ENCODE measurements at places on chromosomes 5 and 9. TPM values are rescaled to one million over a fixed set of nuclear protein-coding genes. Genes with fewer than 3 reads are reported as not detected.

CRHBP gene
- total RNA-seq: 1.4 TPM

ZDHHC12 gene
- 6.3 TPM for total RNA-seq

PCDHGC5 gene
- total RNA-seq: 3.7 TPM

DNA sequence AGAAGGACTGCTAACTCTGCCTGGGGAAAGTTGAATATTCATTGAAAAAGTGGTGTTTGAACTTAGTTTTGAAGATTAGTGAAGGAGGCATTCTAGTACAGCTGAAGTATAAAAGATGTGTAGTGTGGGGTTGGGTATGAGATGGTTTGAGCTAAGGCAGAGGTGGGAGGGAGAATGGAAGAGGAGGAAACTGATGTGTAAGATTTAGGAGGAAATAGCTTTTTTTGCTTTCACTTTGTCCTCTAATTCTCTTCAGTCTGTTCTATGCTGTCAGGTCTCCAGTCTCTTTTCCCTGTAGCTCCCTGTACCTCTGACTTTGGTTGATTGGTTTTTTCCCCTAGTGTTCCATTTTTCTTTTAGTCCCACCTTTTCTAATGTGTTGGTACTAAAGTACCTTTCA, 9.0 kb downstream of the CREBRF start:
- DNase-seq: no peak

DNA sequence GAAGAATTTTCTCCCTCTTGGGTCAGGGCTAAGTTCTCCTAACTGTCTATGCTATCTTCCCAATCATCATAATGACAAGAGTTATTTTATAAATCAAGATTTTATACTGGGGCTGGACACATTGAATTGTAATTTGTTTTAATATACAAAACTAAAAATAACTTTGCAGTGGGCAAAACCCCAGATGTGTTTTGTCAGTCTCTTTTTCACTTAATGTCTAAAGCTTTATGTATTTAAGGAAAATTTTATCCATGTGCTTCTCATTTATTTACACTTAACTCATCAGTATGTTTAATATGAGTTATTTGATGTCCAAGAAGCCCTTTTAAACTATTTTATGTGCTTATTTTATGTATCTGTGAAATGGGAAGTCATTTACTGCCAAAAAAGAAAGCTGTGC, 362.8 kb upstream of the ADAMTSL1 start:
- DNase-seq: no peak

- DNase-seq: no peak
These were observed 129.0 kb downstream of the DAB2IP start for GRCh38 chr9:121780177-121781040.

FAXDC2 gene
- total RNA-seq: 28.2 TPM

GRCh38 chr9:84339503-84339902, 1.1 kb downstream of the SLC28A3 start:
- DNase-seq: no peak

PCDHGB4 gene
- total RNA-seq: 11.7 TPM

SPARC gene
- total RNA-seq: 5,536 TPM

- no peak for DNase-seq
These were observed 148.8 kb upstream of the ADAMTSL1 start for GRCh38 chr9:18324928-18325745.

OLFM1 gene
- 21.8 TPM for total RNA-seq

LMNB1 gene
- total RNA-seq: 49.1 TPM

GRCh38 chr9:11233696-11234095, 620.9 kb upstream of the PTPRD start:
- no peak for DNase-seq

ICE1 gene
- total RNA-seq: 50.2 TPM

PITX1 gene
- 50.1 TPM for total RNA-seq

ASS1 gene
- 59.5 TPM for total RNA-seq

AHRR gene
- total RNA-seq: 6.7 TPM

IL4 gene
- not detected for total RNA-seq

- DNase-seq: no peak
These were observed 24.1 kb upstream of the TRAF1 start for GRCh38 chr9:120950421-120951388.

DNA sequence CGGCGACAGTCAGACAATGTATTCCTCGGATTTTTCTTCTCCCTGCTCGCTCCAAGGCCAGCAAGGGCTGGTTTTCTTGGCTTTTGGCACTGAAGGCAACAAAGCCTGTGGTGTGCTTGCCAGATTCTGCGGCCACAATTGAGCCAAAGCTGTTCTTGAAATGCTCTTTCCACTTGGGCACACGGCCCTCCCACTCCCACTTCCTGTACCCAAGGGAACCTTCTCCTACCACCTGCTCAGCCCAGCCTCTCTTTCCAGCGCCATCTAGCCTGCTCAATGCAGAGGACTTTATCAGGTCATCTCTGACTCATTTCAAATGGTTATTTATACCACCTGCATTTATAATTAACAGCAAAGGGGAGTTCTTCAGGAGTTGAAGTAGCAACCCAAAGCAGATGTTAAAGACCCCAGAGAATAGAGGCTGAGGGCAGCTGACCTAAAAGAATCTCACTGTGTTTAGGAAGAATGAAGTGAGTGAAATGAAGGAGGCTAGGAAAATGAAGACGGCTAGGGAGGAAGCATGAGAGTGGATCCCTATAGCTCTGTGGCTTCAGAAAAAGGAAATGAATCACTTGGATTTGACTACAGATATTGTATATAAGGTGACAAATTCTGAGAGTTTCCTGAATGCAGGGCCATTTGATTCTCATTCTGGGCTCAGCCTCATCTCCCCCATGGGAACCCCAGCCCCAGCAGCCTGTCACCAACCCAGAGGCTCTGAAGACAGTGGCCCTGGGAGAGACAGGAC, 439.0 kb downstream of the ENC1 start:
- no peak for DNase-seq

PCDHA2 gene
- 0.37 TPM for total RNA-seq

GRCh38 chr5:56264417-56265025, 31.4 kb upstream of the ANKRD55 start:
- DNase-seq: no peak

DNA sequence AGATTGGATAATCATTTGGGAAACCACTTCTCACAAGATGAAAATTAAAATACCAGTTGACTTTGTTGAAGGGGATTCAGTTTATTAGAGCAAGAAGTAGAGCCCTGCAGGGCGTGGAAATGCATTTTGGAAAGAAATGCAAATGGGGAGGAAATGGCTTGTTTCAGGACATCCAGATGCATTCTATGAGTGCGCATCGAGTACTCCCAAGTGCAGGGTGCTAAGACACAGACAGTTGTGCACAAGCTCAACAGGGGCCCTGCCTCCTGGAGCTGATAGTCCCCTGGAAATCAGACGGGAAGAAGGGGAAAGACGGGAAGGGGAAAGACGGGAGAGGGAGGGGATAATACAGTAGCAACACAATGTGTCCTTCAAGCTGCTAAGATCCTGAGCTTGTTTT, 64.0 kb downstream of the NSUN2 start:
- no peak for DNase-seq

GRCh38 chr9:73037613-73038012, 84.8 kb upstream of the ALDH1A1 start:
- no peak for DNase-seq

DNA sequence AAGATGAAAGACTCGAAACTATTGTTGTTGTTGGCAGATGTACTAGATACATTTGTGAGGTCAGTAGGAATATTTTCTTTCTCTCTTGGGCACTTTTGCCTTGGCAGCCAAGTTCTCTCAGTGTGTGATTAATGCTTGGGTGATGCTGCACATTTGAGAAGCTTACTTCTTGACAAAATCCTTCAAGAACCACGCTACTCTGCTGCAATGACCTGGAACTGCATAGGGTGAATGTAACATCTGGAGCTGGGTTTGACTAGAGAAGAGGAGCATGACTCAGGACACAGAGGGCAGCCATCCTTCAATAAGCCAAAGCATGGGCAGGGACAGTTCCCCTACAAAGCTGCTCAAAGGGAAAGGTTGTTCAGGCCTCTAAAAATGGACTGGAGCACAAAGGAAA, 75.5 kb upstream of the PUM3 start:
- no peak for DNase-seq

GRCh38 chr5:179371121-179371510, 25.9 kb upstream of the ADAMTS2 start:
- DNase-seq: no peak

FAM200C gene
- total RNA-seq: 31.2 TPM

DNA sequence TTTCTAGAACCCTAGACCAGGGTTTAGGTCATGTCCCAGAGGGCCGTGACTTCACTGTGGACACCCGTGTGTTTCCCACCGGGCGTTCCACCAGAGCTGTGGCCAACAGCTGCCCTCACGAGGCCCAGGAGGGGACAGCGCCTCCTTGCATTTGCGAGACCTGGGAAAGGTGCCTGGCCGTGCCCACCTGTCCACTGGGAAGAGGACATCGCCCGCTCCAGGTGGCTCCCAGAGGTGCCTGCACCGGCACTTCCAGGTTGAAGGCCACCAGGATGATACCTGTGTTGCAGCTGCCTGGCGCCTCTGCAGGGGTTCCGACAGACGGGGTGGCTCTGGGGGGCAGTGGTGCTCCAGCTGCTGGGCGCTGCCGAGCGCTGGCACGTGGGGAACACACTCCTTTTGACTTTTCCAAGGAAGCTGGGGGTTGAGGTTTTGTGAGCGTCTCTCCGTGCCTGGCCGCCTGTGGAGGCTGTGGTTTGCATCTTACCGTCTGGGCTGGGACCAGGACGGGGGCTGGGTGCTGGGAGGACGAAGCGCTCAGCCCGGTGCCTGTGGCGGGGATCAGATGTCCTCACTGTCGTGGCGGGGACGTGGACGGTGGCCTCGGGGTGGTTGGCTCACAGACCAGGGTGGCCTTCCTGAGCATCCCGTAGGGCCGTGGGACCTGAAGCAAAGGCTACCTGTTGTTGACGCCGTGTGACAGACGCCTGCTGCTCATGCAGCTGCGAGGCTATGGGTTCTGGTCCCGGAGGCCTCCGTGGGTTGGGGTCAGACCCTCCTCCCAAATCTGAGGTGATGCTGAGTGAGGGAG, 19.2 kb downstream of the NKD2 start:
- no peak for DNase-seq

DNA sequence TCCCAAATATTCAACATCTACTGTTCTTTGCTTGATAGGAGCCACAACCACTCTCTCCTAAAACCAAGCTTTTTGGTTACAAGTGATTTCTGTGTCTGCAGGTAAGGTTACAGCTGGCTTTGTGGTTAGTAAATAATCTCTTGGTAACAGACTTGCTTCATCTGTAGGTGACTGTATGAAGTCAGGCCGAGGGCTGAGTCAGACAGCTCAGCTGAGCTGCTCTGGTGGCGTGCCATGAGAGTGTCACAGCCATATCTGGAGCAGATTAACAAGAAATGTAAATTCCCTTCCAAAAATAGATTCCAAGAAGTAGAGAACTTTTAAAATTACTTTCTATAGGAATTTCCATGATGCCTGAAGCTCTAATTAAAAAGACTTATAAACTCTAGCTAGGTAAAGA, 23.7 kb upstream of the TAS2R1 start:
- peak; percentile 28 for DNase-seq

- no peak for DNase-seq
These were observed 336.8 kb downstream of the GLIS3 start for GRCh38 chr9:3962971-3963642.

- no peak for DNase-seq
These were observed 135.3 kb downstream of the PRELID2 start for GRCh38 chr5:145699846-145700245.

GRCh38 chr9:79377339-79377855, 194.4 kb upstream of the TLE4 start:
- DNase-seq: no peak

GRCh38 chr5:38922199-38922598, 76.4 kb downstream of the OSMR start:
- no peak for DNase-seq

DNA sequence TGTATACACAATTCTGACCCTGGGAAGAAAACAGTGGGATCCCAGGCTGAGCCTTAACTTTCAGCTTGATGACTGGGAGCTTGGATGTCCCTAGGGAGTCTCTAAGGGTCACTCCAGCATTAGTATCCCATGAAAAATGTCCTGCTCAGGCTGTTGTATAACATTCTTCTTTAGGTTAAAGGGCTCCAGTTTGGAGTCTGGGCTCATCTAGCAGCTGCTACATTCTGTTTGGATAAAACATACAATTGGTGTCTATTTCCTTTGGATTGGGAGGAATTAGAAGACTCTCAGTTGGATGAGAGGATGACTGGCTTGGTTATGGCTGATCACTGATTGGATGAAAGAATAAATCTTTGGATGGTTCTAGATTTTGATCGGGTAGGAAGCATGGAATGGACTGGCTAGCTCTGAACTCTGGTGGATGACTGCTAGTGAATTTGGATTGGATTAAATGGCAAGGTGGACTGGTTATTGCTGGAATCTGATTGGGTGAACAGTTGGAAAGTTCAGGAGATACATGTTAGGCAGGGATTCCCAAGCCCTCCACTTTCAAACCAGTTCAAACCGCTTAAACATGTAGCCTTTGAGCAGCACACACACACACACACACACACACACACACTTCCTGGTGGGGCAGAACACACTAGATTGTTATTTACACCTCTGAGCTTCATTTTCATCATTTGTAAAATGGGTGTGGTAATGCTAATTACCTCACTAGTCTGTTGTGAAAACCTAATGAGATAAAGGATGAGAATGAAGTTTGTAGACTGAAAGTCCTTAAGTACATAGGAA, 7.1 kb upstream of the MYOZ3 start:
- no peak for DNase-seq

GRCh38 chr5:106601620-106602019, 1069.1 kb downstream of the EFNA5 start:
- peak; percentile 4 for DNase-seq

- no peak for DNase-seq
These were observed 241.8 kb upstream of the MSX2 start for GRCh38 chr5:174482607-174483024.

MAMDC4 gene
- total RNA-seq: 3.0 TPM

ADGRD2 gene
- total RNA-seq: not detected

- DNase-seq: no peak
These were observed at the start of gene ADGRD2 for GRCh38 chr9:124450241-124450924. TSS of gene ADGRD2 (plus strand) at chr9:124450451. CDS start at chr9:124451667, 1,216 bp downstream.

- DNase-seq: no peak
These were observed 47.2 kb downstream of the ARHGEF28 start for GRCh38 chr5:73673161-73673591.

GRCh38 chr5:129554134-129554904, 94.2 kb downstream of the ADAMTS19 start:
- DNase-seq: no peak

DNA sequence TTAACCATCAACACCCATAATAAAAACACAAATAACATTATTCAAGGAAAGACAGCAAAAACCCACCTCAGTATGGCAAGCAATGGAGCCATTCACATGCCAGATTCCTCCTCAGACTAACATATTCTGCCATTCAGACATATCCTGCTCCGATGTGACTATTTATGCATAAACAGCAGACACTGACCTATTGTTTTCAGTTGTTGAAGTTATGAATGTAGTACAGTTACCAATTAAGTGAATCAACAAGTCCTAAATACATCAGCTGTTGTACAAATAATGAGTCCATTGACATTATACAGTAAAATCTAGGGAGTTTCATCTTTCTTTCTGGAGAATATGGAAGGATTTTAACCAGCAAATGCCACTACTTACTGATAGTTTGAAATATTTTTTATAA, 131.7 kb downstream of the DENND1A start:
- DNase-seq: no peak

ARHGEF28 gene
- total RNA-seq: 16.9 TPM

- DNase-seq: no peak
These were observed 5.2 kb upstream of the GRHPR start for GRCh38 chr9:37417252-37417803.

- DNase-seq: no peak
These were observed 8.1 kb downstream of the NDST1 start for GRCh38 chr5:150516011-150516410.
